ENCODE measurements at places on chromosomes 7 and 10.
A peak's percentile ranks its signal among the peaks of the same experiment; 100 is the strongest.

- DNase-seq: no peak
Observed at GRCh38 chr10:132744839-132745238, 41.1 kb downstream of the NKX6-2 start.

GRCh38 chr10:20674926-20675325, 222.2 kb downstream of the NEBL start:
- no peak for DNase-seq

- no peak for DNase-seq
Observed at GRCh38 chr10:44787480-44788075, 123.6 kb upstream of the TMEM72 start.

DNA sequence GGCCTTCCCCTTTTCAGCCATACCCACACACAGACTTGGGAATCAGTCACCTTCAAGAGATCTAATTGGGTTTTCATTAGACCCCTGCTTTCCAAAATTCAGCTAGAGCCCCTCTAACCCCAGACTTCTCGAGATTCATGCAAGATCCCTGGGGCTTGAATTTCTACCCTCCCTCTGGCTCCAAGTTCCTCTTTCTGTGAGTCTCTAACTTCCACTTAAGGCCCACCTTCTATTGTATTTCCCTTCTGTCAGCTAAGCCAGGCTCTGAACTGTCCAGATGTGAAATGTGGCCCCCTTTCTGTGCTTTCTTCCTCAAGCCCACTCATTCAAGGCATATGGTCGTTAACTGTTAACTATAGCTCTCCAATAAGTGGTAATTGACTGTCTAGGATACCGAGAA, 132.2 kb downstream of the ZNF365 start:
- DNase-seq: no peak

DNA sequence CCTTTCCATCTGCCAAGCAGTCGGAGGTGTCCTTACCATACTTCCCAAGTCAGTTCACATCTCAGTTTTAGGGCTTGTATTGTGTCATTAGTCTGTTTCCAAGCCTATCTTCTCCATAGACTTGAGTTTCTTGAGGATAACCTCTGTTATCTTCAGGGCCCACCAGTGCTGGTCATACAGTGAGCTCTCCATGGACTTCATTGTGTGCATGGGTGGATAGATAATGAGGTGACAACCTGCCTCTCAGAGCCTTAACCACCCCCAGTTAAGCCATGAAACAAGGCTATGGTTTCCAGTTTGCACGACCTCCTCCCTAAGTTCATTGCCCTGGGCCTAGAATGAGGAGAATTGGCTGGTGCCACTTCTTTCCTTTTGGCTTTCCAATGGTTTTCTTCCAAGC, 38.5 kb upstream of the WAC start:
- DNase-seq: no peak

DNA sequence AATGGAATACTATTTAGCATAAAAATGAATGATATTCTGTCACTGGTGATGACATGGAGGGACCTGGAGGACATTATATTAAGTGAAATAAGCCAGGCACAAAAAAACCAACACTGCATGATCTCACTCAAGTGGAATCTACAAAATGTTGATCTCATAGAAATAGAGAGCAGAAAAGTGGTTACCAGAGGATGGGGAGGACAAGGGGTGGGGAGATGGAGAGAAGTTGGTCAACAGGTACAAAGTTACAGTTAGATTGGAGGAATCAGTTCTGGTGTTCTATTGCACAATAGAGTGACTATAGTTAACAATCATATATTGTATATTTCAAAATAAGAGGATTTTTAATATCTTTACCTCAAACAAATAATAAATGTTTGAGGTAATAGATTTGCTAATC, 24.7 kb upstream of the SLC18A3 start:
- DNase-seq: no peak

DNA sequence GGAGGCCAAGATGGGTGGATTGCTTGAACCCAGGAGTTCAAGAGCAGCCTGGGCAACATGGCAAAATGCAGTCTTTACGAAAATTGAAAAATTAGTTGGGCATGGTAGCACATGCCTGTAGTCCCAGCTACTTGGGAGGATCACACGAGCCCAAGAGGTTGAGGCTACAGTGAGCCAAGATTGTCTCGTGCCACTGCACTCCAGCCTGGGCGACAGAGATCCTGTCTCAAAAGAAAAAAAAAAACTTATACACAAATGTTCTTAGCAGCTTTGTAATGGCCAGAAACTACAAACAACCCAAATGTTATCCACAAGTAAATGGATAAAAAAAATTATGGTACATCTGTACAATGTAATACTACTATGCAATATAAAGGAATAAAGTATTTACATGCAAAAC, 12.6 kb downstream of the NT5C2 start:
- no peak for DNase-seq

DNA sequence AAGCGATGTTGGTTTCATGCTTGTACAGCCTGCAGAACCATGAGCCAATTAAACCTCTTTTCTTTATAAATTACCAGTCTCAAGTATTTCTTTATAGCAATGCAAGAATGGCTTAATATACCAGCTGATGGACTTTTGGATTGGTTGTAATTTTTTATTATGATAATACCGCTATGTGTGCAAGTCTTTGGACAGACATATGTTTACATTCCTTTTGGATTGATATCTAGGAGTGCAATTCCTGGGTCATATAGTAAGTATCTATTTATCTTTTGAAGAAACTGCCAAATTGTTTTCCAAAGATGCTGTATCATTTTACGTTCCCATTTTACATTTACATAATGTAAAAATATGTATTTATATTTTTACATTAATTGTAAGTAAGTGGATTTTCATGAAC, 81.2 kb upstream of the PIP4K2A start:
- no peak for DNase-seq

GRCh38 chr7:104784686-104785085, 229.3 kb upstream of the KMT2E start:
- DNase-seq: no peak

DNA sequence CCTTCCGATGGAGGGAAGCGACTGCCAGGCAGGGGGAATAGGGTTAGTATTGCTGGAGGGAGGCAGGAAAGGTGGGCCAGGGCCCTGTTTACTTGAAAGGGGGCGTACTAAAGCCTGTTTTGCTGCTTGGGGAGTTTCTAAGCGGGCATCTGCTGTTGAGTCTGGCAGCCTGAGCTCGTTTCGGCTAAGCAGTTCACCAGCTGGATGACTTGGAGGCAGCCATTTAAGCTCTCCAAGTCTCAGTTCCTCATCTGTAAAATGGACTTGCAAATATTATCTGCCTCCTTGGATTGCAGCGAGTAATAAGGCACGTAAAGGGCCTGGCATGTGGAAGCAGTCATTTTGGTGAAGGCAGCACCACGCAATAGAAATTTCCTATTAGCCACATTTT, 44.0 kb downstream of the LDB3 start:
- DNase-seq: no peak

DNA sequence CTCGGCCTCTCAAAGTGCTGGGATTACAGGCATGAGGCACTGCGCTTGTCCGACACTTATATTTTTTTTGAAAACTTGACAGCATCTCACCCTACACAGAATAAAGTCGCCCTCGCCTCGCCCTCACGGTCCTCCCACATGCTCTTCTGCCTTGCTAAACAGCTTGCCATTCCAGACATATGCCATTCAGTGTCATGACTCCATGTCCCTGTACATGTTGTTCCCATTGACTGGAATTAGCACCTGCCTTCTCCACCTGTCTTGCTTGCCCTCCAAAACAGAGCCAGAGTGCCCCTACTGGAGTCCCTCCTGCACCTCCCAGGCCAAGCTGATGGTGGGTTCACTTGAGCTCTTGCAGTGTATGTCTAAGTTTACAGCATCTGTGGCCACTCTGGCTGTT, 6.2 kb downstream of the NIPSNAP2 start:
- no peak for DNase-seq

- no peak for DNase-seq
Observed at GRCh38 chr7:53070883-53071282, 35.5 kb downstream of the POM121L12 start.

- no peak for DNase-seq
Observed at GRCh38 chr7:29968683-29969395, 20.8 kb downstream of the SCRN1 start.

GRCh38 chr7:111091593-111092358, 849 bp downstream of the LRRN3 start:
- DNase-seq: no peak

GRCh38 chr10:60732198-60732806, 46.0 kb upstream of the CDK1 start:
- peak; percentile 19 for DNase-seq

DNA sequence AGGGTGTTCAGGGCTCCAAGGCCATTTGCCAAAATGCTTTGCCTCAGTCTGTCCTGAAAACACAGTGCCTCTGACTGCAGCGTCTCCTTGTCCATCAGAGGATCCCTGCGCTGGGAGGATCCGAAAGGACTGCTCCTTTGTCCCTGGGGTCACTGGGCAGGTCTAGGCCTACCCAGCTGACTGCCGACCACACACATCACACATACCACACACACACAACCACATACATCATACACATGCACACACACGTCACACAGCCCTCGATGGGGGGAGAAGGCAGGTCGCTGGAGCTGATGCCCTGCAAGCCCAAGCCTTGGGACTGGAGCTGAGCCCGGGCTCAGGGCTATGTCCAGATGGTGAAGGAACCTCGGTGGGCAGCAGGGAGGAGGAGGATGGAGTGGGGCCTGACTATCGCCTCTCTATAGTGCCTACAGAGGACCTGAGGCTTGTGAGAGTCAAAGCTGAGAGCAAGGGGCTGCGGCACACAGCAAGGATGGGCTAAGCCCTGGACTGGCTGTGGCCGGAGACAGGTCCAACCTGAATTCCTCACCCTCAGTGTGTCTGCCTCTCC, 29.1 kb downstream of the GPRIN2 start:
- no peak for DNase-seq

DNA sequence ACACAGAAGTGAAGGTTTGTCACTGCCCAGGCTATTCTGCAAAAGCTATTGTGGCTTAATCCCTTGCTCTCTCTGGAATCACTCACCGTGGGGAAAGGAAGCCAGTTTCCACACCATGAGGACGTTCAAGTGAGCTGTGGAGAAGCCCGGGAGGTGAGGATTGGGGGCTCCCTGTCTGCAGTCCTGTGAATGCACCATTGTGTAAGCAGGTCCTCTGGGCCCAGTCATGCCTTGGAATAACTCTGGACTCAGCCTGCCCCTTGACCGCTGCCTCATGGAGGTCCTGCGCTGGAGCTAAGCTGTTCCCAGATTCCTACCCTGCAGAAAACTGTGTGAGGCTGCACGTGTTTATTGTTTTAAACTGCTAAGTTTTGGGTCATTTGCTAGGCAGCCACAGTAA, 33.5 kb downstream of the LYZL2 start:
- no peak for DNase-seq

- DNase-seq: no peak
Observed at GRCh38 chr7:74289659-74290552, 699 bp downstream of the CLIP2 start.

- no peak for DNase-seq
Observed at GRCh38 chr10:102951316-102951715, 33.2 kb downstream of the CNNM2 start.

DNA sequence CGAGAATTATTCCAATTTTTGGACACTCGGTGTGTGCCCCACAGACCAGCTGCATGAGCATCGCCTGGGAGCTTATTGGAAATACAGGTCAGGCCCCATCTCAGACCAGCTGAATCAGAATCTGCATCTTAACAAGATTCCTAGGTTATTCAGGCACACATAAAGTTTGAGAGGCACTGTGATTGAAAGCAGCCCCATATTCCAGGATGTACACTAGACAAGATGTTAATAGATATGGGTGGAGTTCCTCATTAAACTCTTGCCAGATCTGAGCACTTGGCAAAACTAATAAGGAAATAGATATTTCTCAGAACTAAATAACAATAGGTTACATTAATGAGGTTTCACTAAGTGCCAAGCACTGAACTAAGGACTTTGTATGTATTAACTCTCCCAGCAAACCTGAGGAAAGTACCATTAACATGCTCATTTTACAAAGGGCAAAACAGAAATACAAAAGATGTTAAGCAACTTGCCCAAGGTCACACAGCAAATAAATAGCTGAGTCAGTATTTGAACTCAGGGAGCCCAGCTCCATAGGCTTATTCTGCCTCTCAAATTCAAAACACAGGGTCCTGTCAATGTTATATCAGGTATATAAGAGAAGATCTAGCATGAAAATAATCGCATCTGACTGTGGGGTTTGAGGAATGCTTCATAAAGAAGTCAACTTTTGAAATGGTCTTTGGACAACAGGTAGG, 29.9 kb downstream of the PPP1R3C start:
- DNase-seq: no peak

- no peak for DNase-seq
Observed at GRCh38 chr7:150648353-150649079, 16.3 kb upstream of the GIMAP6 start.

DNA sequence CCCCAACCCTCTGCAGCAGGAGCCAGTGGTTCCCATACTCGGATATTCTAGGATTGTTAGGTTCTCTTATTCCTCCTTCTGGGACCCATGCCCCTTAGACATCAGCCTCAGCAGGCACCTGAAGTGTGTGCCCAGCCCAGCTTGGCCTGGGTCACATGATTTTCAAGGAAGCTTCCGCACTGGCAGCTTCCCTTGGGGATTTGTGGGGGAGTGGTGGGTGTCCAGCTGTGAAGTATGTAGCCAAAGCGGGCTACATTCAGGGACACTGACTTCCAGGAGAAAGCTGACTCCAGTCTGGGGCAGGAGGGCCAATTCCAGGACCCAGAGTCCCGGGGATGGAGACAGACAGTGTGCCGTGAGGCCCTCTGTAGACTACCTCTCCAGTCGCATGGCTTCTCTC, 1.3 kb downstream of the LDB1 start:
- peak; percentile 39 for DNase-seq

DNA sequence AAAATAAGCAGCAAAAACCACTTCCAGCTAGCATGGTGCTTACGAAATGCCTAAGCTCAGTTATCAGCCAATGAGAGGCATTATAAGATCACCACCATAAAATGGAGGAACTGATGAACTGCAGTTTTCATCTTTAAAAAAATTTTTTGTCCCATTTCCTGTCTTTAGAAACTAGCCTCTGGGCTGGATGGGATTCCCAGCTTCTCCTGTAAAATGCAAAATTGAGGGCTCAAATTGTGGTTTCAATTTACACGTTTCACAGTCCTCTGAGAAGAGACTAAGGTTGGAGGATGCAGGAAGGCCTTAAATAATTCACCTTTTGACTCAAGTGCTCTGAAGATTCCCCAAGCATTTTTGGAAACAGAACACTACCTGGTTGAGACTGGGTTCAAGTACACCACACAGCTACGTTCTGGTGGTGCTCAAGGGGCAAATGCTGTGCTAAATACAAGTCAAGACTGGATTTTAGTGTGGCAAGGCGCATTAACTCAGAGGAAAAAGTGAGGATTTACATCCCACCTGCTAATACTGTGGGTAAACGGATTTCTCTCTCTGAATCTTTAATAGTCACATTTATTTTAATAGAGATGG, 951 bp downstream of the ZNF25 start:
- DNase-seq: peak; percentile 13

Data from activated CD4-positive, alpha-beta T cell treated with anti-CD3 and anti-CD28 coated beads, Interleukin-2, Interleukin-6, amounts not matched to agents 100 ng/mL and 50 ng/mL, durations not matched to agents 16 hours and 8 hours (primary cell).